Heart right ventricle (tissue), 16 donors: ENCODE measurements at places on chromosomes 12 and 14. TPM values are rescaled to one million over a fixed set of nuclear protein-coding genes. Genes with fewer than 3 reads are reported as not detected.

DNA sequence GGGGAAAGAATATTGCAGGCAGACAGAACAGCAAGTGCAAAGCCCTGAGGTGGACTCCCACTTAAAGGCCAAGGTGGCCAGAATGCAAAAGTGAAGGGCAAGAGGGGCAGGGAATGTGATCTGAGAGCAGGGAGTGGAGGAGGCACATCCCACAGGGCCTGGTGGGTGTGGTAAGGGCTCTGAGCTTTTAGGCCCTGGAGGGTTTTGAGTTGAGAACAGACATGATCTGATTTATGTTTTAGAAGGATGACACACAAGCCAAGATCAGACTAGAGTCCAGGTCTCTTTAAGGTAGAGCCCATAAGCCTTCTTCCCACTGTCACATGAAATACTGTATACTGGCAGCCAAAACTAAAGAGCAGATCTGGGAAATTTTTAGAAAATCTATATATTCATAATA, 162.5 kb downstream of the SLC38A4 start:
- no peak for DNase-seq

DCAF4 gene
- 3.8 TPM for total RNA-seq

SLC25A47 gene
- total RNA-seq, result not detected

- no peak for DNase-seq
These were observed 36.7 kb downstream of the PRICKLE1 start for GRCh38 chr12:42552822-42553221.
